ENCODE measurements at places on chromosomes 7 and 10. TPM values are rescaled to one million over a fixed set of nuclear protein-coding genes. Genes with fewer than 3 reads are reported as not detected.

DNA sequence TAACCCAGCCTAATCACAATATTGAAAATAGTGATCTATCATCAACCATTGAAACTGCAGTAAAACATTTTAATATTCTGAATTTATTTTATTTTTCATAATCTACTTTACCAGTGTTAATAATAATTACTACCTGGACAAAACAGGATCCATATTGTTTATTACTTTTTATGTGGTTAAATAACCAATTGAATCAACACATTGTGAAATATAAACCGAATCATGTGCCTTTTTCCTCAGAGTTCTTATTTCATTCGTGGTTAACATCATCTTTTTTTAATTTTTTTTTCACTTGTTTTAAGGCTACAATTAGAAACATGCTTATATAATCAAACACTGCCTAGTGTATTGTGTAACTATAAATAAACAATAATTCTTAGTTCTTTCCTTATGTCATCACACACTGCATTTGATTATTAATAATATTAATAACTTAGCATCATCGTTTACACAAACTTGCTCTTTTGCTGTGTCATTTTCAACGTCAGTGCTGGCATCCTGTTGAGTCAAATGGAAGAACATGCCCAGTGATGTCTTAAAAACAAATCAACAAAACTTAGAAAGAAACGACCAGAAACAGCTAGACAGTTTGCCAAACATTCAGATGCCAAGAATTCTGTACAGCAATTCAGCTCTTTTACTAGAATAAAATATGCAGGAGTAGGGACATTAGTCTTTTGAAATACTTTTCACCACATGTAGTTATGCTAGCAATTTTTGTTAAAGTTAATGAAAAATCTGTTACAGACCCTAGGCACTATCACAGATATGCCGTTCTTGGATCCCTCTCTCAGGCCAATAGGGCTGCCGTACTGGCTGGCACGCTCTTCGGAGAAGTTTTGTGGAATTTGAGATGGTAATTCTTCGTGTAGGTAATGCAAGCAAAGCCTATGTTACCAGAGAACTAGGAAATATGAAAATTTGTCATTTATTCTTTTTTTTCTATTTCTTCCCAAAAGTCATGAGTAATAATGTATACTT lies 330.4 kb upstream of the SEMA3A start:
- no peak for DNase-seq

- DNase-seq = no peak
Observed at GRCh38 chr7:380139-380485, 90.1 kb downstream of the FOXL3 start.

DNA sequence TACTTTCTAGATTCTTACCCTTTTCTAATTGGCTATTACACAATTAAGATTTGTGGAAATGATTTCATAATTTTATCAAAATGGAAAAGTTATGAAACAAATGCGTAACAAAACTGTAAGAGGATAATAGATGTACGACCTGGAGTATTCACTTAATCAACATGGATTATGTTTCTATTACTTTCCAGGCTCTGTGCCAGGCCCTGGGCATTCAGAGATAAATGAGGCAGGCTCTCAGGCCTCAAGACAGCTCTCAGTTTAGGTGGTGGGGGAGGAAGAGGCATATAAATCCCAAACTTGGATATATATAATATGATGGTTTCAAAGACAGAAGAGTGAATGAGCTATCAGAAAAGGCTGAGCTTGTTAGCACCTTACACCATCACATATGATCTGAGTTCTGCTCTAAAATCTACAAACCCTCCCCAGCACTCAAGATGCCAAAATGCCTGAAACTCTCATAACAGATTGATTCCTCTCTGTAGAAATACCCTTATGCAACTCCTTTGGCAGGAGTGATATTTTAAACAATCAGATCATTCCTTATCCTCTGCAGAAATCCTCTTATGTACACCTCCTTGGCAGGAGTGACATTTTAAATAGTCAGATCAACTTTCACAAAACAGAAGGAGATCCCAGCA lies 42.5 kb downstream of the ACBD5 start:
- DNase-seq = no peak

The LIPJ gene
- polyA plus RNA-seq = 0.57 TPM

DNA sequence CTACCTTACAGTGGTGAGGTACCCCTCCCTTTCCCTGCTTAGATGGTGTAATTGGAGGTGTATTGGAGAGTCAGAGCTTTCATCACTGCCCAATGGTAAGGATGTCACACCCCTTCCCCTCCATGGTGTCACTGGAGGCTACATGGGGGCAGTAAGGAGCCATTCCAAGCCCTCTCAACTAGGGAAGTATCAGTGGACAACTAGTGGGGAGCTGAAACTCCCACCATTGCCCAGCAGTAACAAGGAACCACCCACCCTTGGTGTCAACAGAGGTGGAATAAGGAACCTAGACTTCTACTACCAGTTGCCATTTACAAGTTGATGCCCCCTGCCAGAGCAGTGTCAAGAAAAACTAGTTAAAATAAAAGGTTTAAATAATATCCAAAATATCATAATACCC lies 2.8 kb upstream of the HIBADH start:
- DNase-seq = no peak

The SPAM1 gene
- polyA plus RNA-seq = not detected

- no peak for DNase-seq
Observed at GRCh38 chr7:28338041-28338440, 74.3 kb upstream of the CREB5 start.

The CALCR gene
- polyA plus RNA-seq = not detected

The EFCAB10 gene
- polyA plus RNA-seq = 0.08 TPM

DNA sequence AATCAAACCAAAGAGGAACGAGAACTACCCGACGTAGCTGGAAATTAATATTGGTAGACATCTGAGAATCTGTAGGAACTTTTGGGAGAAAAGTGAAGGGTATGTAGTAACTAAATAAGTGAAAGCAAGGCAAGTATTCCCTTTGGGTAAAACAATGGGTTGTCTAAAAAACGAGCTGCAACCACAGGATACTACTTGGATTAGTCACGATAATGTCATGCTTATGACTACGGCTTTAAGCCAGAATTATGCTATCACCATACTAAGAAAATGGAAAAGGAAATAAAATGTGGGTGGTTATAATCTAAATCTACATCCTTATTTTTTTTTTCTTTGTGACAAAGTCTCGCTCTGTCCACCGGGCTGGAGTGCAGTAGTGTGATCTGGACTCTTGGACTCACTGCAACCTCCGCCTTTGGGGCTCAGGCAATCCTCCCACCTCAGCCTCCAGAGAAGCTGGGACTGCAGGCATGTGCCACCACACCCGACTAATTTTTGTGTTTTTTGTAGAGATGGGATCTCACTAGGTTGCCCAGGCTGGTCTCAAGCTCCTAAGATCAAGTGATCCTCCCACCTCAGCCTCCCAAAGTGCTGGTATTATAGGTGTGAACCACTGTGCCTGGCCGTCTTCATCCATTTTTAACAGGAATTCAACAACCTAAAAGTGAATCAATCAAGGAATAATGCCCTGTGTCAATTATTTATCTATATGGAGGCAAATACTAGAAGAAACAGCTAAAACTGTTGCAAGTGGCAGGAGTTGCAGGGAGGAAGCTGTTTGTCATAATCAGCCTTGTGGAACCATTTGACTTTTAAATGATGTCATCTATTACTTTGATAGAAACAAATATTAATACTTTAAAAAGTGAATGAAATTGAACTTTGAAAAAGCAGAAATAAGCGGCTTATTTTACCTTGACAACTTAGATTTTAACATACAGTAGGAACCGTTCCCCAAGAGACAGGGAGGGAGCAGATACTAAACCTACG lies 189.3 kb downstream of the PRPF18 start:
- no peak for DNase-seq

DNA sequence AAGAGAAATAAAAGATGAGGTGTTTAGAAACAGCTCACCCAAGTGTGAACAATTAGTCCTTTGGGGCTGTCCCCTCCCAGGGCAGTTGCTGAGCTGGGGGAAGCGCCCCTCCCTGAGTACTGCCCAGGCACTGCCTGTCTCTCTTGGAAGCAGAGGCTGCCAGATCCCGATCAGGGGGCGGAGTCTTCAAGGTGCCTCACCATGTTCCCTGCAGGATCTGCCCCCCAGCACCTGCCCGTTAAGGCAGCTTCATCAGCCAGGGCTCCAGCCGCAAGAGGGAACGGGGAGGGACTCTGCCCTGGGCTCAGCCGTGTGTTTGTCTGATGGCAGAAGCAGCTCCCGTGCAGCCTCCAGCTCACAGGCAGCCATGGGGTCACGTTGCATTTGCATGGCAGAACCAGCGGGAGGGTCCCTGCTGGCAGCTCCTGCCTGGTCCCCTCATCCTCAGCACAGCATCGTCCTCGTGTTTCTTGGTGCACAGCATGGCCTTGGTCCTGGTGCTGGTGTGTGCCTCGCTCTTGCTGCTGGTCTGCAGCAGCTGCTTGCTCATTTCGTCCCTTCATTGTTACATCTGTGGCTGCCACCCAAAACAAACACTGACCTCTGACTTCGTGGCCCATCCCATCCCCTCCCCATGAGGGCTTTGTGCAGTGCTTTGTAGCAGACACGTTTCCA lies 10.7 kb upstream of the DPYSL4 start:
- peak; percentile 59 for DNase-seq

The TEX47 gene
- polyA plus RNA-seq = not detected

The POP7 gene
- polyA plus RNA-seq = 39.1 TPM

The TNPO3 gene
- polyA plus RNA-seq = 14.3 TPM

DNA sequence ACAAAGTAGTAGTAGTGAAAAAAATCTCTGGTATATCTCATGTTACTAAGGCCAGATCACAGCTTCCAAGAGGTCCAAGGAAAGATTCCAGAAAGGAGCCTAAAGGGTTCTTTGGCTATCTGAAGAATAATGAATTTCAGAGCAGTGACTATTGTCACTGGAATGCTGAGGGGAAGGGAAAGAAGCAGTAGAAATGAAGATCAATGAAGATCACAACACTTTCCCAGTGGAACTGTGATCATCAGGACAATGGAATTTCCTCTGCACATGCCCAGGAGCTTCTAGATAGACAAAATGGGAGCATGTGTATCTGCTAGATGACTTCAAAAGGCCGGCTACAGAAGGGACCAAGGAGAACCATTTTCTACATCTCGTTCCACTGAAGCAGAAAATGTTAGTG lies 219.5 kb upstream of the PHYHIPL start:
- no peak for DNase-seq

- DNase-seq = no peak
Observed at GRCh38 chr7:14666304-14666703, 236.2 kb downstream of the DGKB start.

The SERPINE1 gene
- 2.6 TPM for polyA plus RNA-seq

DNA sequence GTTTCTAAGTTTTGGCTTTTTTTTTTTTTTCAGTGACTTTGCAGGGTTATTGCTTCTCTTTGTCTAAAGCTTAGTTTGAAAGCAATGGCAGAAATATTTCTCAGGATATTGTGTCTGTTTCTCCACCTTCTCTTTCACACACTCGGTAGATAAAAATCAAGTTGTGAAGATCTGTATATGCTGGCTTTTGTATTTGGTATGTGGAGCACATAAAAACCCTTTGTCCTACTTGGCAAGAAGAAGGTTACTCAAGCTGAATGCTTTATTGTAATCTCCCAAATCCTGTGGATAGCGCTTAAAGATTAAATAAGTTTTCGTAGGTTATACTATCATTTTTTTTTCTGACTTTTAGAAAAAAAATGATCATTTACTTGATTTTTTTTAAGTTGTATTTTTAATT lies 172.4 kb downstream of the CDCA7L start:
- no peak for DNase-seq

DNA sequence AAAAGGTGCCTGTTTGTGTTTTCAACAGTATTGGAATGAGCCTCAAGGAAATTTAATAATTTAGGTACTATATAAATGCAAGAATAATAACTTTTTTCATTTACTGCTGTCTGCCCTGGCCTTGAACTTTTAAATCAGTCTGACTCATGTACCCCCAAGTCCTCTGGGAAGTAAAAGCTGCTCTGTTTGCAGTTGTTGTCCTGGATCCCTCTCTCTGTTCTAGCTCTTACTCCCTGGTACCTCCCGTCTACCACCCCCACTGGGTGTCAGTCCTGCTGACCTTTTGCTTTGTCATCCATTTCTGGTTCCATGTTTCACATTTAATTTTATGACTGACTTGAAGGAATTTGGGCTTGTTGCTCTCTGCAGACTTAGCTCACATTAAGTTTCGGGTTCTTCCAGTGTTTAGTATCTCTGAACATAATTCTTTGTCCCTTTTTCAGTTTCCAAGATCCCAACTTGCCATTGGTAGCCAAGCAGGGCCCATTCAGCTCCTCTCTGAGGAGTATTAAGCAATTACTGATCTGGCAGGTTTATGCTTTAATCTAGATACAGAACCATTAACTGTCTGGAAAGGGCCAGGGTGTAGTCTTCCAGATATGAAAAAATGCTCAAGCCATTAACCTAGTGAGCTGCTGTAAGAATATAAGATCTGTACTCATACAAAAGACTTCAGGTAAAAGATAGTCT lies 208.7 kb upstream of the FAM3C start:
- no peak for DNase-seq

The NEUROD6 gene
- not detected for polyA plus RNA-seq

GRCh38 chr7:100516135-100516812 lies 22.7 kb upstream of the AGFG2 start:
- DNase-seq = no peak

DNA sequence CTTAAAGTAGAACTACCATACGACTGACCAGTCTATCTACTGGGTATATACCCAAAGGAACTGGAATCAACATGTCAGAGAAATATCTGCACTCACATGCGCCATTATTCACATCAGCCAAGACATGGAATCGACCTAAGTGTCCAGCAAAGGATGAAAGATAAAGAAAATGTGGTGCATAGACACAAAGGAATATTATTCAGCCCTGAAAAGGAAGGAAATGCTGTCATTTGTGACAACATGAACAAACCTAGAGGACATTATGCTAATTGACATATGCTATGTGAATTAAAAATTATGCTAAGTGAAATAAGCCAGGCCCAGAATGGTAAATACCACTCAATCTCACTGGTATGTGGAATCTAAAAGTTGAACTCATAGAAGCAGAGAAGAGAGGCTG lies 123.7 kb downstream of the KLF6 start:
- no peak for DNase-seq

DNA sequence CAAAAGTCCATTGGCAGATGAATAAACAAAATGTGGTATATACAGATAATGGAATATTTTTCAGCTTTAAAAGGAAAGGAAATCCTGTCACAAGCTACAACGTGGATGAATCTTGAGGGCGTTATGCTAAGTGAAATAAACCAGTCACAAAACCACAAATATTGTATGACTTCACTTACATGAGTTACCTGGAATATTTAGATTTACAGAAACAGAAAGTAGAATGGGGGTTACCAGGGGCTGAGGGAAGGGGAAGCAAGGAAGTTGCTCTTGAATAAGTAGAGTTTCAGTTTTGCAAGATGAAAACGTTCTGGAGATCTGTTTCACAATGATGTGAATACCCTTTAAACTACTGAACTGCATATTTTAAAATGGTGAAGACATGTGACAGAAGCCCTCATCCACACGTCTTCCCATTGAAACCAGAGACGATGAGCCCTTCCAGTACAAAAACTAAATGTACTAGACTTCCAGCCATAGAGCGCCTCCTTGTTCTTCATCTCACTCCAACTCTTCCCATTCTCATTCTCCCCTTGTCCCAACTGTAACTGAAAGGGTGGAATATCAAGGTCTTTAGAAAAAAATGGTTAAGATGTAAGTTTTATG lies 62.4 kb downstream of the MICU1 start:
- no peak for DNase-seq

The GNAT3 gene
- not detected for polyA plus RNA-seq

GRCh38 chr7:41916450-41916927 lies 213.6 kb upstream of the INHBA start:
- no peak for DNase-seq

The PRPF18 gene
- polyA plus RNA-seq = 10.6 TPM

The RRP12 gene
- 25.1 TPM for polyA plus RNA-seq

The OPN4 gene
- not detected for polyA plus RNA-seq

GRCh38 chr10:86187499-86188239 lies 178.9 kb downstream of the GRID1 start:
- no peak for DNase-seq
